ENCODE measurements at places on chromosomes 5 and 9. TPM values are rescaled to one million over a fixed set of nuclear protein-coding genes. Genes with fewer than 3 reads are reported as not detected.

SCGB3A2 gene
- not detected for total RNA-seq

GRIN3A gene
- not detected for total RNA-seq

PTPRD gene
- total RNA-seq = 0.05 TPM

SPATA6L gene
- 2.1 TPM for total RNA-seq

APBA1 gene
- total RNA-seq = not detected

TAF1L gene
- total RNA-seq = not detected

ARL14EPL gene
- not detected for total RNA-seq

EPB41L4B gene
- total RNA-seq = 0.28 TPM

NEURL1B gene
- 0.26 TPM for total RNA-seq

PLEKHG4B gene
- total RNA-seq = 0.05 TPM

GHR gene
- 0.32 TPM for total RNA-seq

ISOC1 gene
- total RNA-seq = 29.7 TPM

S100Z gene
- total RNA-seq = not detected

IL7R gene
- total RNA-seq = 1.3 TPM

NACC2 gene
- 14.7 TPM for total RNA-seq

IL11RA gene
- 4.8 TPM for total RNA-seq

POU5F2 gene
- total RNA-seq = 0.40 TPM

TYRP1 gene
- not detected for total RNA-seq

LPAR1 gene
- total RNA-seq = 10.8 TPM

GRXCR2 gene
- total RNA-seq = not detected

NR4A3 gene
- total RNA-seq = 2.1 TPM

FOXD4L4 gene
- total RNA-seq = 0.24 TPM

EIF4EBP3 gene
- 6.2 TPM for total RNA-seq

SLCO6A1 gene
- not detected for total RNA-seq

XRCC4 gene
- total RNA-seq = 14.8 TPM

SPEF2 gene
- total RNA-seq = 0.24 TPM

CCL27 gene
- total RNA-seq = not detected

OTP gene
- 8.4 TPM for total RNA-seq

FOXE1 gene
- not detected for total RNA-seq

C9orf50 gene
- not detected for total RNA-seq
